Vagina (tissue), 2 donors: ENCODE measurements at places on chromosomes 6 and 20.

DNA sequence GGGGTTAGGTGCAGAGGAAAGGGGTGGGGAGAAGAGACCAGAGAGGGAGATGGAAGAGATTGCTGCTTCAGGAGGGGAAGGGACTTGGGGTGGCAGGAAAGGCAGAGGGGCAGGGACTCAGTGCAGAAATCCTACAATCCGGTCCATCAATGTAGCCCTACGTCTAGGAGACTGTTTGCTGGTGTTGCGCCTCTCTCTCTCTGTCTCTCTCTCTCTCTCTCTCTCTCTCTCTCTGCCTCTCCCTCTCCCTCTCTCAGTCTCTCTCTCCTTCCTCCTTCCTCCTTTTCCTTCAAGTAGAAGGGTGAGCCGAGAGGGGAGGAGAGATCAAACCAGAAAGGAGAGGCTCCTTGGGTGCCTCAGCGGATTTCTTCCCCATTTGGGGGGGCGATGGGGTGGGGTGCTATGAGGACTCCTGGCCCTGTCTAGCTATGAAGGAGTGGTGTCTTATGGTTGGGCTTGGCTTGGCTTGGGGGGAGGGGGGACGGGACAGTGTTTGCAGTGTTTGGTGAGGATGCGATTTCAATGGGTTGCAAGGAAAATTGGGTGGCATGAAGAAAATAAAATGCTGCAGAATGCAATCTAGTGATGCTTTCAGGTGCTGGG is 181.2 kb downstream of the TBXT start:
- no peak for DNase-seq

DNA sequence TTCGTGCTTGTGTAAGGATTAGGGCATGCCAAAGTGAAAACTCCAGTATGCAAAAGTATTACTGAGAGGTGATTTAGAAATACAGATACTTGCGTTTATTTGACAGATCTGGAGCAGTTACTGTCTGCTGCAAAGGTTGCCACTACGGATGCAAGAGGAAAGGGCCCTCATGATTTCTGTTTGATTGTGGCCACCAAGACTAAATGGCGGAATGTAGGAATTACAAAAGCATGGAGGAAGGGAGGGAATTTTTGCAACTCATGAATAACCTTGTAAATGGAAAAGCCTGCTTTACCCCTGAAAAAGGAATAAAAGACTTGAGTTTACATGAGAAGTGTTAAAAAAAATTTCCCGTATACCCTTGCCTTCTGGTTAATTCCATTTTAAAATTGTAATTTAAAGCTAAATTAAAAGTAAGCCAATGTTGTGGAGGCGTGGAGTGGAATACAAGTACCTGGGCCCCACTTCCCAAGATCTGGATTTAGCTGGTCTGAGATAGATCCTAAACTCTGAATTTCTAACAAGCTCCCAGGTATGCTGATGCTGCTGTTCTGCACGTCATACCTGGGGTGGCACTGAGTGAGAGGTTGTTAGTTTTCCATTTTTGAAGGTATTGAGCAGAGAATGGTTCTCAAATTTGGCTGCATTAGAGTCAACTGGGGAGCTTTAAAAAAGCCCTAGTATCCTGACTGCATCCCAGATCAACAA is 56.6 kb upstream of the NKX2-2 start:
- DNase-seq = no peak

- DNase-seq = no peak
Observed at GRCh38 chr20:17992224-17992637, 23.4 kb downstream of the MGME1 start.

DNA sequence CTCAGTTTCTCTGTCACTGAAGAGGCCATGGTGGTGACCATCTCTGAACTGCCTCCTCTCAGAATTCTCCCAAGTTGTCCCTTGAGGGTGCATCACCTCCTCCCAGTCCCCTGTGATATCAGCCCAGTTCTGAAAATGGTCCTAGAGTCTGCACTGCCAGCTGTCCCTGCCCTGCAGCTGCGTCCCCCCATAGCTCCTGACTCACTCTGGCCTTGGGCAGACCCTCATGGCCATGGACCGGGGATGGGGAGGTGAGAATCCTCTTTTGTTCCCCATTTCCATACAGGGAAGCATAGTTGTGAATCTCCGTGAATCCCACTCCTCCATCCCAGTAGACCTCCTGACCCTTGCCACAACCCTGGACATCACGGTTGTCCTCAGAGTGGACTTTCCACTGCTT is 4.5 kb downstream of the ETV7 start:
- DNase-seq = no peak

DNA sequence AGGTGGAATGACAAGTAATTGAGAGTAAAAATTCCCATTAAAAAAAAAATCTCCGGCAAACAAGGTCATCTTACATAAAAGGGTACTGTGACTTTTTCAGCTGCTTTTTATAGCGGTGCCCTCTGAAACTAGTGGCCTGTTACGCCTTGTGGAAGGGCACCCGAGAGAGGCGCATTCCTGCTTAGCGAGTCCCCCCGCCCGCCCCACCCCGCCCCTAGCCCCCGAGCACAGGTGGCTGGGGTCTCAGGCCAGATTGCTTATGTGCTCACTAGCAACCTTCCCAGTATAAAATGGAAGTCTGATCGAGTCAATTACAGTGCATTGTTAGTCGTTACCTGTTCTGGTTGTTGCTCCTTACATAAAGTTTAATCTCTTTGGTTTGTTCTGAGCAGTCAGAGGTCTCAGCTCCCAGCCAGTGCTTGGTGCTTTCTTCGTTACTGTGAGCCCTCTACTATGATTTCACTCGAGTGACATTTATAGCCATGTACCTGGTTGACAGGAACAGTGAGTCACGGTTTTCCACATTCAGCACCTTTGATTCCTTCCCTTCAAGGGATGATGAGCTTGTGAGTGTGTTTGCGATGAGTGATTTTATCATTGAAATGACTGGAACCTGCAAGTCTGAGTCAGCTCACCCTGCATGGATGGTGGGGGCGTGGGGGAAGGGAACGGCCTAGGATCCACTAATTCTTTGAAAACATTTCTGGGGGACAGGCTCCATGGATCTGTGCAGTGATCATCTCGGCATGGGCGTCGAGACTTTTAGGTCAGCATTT is 47.6 kb downstream of the ZDHHC14 start:
- DNase-seq = no peak

DNA sequence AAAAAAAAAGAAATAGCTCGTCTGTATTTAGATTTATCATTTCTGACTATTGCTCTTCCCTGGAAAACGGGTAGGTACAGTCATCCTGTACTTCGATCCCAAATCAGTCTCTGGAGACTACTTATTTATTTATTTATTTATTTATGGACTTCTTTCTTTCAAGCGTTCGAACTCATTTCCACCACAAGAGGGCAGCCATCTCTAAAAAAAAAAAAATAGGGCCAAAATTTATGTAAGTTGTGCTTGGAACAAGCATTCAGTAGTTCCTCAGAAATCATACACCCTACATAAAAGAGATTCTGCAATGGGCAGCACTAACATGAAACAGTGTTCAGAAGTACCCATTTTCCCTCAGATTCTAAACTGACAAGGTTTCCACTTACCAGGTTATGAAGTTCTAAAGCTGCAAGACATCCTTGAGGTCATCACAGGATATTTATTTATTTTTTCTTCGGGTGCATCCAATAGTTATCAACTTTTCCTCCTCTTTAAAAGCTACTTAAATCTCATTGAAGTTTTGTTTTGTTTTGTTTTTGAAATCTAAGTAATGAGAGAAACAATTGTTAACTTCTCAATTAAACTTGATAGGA is 1.9 kb upstream of the BMP2 start:
- DNase-seq = no peak

DNA sequence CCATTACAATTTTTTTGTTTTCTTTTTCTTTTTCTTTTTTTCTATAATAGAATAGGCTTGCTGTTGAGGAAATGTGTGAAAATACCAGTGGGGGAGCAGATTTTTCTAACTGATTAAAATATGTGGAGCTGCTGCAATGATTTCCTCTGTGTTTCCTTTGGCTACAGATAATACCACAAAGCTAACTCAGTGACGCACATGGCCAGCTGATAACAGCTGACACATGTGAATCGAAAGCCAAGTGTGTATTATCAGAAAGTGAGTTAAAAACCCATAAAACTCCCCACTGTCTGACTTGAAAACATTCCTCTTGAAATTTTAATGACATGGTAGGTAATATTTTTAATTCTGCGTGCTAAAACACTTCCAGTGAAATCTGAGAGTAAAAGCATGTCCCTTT is 70.8 kb upstream of the AHI1 start:
- DNase-seq = no peak

DNA sequence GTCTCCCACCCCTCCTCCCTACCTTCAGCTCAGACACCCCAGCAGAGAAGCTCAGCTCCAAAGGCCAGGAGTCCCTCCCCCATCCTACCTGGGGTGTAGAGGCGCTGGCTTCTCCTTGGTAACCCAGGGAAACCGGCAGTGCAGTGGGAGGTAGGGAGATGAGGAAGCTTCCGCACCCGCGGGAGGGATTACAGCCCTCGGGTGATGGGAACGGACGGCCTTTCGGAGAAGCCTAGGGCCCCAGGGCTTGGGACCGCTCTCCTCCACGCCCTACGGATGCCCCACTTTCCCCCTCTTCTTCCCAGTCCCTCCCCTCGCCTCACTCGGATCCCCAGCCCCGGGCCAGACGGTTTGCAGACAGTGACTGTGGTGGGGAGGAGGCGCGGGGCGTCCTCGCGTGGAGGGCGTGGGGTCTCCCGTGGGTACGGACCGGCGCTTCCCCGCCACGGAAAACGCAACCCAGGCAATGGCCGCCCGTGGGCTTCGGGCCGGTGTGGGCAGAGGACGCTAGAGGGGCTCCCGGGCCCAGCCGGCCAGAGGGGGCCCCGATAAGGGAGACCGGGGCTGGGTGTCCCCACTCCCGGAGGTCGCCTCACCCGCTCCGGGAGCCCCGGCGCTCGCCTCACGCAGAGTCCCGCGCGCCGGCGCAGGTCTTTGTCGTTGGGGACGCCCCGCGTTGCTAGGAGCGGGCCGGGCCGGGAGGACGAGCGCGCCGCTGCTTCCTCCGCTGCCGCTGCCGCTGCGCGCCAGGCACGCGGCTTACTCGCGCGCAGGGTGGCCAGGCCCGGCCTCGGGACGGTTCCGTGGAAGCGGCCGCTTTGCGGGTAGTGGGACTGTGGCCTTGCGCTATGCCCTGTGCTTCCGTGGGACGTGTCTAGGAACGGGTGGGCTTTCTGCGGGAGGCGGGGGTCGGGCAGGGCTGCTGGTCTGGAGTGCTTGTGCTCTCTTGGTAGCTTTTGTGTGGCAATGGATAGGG is 15.8 kb downstream of the AARS2 start:
- no peak for DNase-seq

DNA sequence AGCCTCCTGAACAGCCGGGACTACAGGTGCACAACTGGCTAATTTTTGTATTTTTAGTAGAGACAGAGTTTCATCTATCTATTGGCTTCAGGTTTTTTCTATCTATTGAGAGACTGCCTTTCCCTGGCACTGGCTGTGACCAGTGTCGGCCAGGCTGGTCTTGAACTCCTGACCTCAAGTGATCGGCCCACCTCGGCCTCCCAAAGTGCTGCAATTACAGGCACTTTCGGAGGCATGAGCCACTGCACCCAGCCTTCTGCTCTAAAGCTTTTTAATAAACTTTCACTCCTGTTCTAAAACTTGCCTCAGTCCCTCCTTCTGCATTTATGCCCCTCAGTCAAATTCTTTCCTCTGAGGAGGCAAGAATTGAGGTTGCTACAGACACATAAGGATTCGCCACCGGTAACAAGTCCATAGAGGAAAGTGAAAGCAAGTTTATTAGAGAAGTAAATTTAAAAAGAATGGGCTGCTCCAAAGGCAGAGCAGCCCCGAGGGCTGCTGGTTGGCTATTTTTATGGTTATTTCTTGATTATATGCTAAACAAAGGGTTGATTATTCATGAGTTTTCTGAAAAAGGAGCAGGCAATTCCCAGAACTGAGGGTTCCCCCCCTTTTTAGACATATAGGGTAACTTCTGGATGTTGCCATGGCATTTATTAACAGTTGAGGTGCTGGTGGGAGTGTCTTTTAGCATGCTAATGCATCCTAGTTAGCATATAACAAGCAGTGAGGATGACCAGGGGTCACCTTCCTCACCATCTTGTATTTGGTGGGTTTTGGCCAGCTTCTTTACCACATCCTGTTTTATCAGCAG is 44.8 kb upstream of the RNGTT start:
- DNase-seq = no peak

DNA sequence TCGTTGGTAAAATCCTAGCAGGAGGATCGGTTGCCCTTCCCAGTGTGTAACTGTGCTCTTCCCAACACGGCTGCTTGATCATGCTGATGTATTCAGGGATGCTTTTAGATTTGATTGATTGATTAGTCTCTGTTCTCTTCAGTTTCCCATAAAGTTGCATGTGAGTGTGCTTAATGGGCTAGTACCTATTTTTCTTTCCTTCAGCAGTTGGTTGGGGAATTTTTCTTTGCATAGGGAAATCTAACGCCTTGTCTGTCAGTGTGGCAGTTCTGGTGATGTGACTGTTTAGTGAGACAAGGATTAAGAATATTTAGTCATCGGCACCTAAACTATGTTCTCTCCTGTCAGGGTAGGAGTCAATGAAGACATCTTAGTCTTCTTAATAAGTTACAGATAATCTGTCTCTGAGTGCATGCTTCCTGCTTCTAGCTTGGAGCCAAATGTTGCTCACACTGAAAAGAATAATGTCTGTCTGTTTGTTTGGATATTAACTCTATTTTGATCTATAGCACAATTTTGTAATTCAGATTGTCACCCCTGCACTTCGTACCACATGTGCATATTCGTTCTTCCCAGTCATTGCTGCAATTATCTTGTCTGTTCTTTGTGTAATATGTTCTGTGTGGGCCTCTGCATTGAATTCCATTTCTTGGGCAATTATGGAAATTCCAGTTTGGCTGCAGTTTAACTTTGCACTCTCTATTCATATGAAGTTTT is 169.9 kb downstream of the EDN1 start:
- DNase-seq = no peak

GRCh38 chr20:57389695-57390603 is 1.2 kb upstream of the RBM38 start:
- DNase-seq = no peak

- DNase-seq = no peak
Observed at GRCh38 chr6:4820704-4821276, 44.6 kb downstream of the CDYL start.

DNA sequence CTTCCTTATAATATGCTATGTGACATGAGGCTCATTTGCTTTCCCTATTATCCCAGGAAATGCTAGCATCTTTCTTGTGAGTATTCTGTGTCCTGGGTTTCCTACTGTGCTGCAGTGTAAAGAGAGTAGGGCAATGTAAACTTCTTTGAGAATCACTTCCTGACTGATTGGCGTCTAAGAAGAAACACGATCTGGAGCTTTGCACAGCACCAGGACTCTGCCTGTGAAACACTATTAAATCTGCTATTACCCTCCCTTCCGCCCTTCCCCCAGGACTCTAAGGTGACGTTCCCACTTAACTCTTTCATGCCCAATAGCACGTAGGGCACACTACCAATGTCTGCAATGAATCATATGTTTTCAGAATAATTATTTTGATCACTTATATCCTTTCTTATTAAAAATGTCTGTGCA is 607.3 kb upstream of the CITED2 start:
- DNase-seq = no peak

- DNase-seq = no peak
Observed at GRCh38 chr20:10300582-10301446, 82.2 kb downstream of the SNAP25 start.

- no peak for DNase-seq
Observed at GRCh38 chr6:148179786-148180185, 162.9 kb upstream of the SASH1 start.

- DNase-seq = no peak
Observed at GRCh38 chr6:467671-468082, 76.1 kb downstream of the IRF4 start.

- no peak for DNase-seq
Observed at GRCh38 chr20:50343125-50343489, 152.5 kb downstream of the CEBPB start.

- DNase-seq = no peak
Observed at GRCh38 chr20:10719740-10720385, 46.1 kb upstream of the JAG1 start.

- no peak for DNase-seq
Observed at GRCh38 chr6:47655719-47656595, 42.4 kb upstream of the ADGRF4 start.
